Renal cortical epithelial cell (primary cell): ENCODE measurements at places on chromosomes 16 and 17.
A peak's percentile ranks its signal among the peaks of the same experiment; 100 is the strongest.

- DNase-seq = no peak
Observed at GRCh38 chr17:56982312-56982711, 4.4 kb downstream of the SCPEP1 start.

- DNase-seq = peak; percentile 9
Observed at GRCh38 chr17:58303971-58304749, 23.4 kb upstream of the MPO start.

DNA sequence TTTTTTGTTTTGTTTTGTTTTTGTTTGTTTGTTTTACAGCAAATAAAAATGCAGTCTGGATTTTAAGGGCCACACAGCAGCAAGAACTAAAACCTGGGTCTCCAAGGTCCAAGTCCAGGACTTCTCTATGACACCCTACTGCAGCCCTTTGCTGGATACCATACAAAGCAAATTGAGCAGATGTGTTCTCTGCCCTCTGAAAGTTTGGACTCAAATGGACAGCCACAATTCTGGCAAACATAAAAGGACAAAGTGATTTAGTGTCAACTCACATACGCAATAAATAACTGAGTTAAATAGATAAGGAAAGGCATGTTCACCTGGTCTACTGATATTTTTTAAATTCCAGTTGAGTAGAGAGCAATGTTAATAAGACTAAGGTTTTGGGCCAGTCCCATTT is 7.7 kb upstream of the ZNF652 start:
- no peak for DNase-seq

GRCh38 chr17:17170346-17170985 is 35.7 kb downstream of the PLD6 start:
- DNase-seq = no peak

DNA sequence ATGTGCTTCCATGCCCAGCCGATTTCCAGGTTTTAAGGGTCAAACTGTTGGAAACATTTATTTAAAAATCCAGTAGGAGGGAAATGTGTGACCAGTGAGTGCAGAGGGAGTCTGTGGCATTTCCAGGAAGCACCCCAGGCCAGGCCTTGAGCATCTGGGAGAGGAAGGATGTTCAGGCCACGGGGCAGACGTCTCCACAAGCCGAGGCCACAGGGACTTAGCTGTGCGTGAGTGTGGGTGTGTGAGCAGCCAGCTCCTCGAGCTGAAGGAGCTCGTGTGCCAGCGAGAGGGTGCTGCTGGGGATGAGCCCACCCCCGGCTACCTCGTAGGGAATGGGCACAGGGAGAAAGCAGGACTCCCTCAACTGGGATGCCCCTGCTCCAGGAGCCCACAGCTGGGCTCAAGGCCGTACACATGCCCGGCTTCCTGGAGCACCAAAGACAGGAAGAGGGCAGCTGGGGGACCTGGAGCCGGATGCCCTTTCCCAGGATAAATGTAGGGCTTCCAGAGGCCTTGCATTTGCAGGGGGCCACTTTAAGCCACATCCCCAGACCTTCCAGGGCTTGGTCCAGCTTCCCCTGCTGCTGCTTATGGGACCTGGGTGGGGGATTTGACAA is 12.5 kb downstream of the NPTX1 start:
- DNase-seq = no peak

DNA sequence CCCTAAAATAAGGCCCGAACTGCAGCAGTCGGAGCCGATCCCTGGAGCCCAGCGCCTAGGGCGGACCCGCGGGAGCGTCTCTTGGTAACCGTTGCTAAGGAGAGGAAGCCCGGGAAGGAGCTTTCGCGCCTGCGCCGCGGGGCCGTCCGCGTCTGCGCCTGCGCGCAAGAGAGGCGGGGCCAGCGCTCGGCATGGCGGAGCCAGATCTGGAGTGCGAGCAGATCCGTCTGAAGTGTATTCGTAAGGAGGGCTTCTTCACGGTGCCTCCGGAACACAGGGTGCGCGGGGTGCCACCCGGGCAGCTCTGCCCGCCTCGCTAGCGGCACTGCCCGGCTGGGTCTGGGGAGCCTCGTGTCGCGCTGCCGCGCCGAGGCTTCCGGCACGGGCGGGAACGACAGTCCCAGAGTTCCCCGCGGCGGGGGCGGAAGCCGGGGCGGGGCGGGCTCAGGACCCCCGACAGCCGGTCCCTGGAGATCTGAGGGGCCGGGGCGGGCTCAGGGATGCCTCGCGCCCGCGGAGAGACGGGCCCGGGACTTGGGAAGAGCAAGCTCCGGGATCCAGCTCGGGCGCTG is at the start of gene CDK10:
TSS of gene CDK10 (plus strand) at position 170 of the 572 bp plus-strand sequence. CDS start at position 192, 22 bp downstream.
- peak; percentile 70 for DNase-seq

DNA sequence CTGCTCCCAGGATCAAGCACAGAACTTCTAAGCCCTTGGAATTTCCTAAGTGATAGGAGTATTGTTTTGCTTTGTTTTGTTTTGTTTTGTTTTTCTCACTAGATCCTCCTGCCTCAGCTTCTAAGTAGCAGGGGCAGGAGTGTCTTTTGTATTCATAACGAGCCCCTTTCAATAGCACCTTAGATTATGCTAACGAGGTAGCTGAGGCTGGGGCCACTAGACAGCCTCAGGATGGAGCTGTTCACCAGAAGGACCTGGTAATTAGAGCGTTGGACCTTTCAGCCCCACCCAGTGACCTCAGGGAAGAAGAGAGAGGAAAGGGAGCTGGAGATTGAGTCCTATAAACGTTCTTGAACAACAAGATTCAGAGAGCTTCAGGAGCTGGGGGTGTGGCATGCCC is 43.6 kb downstream of the IKZF3 start:
- DNase-seq = no peak

DNA sequence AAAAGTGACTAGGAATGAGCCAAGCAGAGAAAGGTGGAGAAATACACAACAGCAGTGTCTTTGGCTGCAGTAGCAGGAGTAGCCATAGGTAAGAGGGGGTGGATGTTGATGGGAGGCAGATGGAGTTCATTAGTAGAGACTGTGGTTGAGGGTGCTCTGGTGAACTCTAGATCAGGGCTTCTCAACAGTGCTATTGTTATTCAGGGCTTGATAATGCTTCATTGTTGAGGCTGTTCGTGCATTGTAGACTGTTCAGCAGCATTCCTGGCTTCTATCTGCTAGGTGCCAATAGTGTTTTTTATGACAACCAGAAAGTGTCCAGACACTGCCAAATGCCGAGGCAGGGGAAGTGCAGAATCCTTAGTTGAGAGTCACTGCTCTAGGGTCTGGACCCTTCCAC is 3.6 kb downstream of the ALKBH5 start:
- DNase-seq = no peak
